ENCODE measurements at places on chromosomes 7 and 10.

DNA sequence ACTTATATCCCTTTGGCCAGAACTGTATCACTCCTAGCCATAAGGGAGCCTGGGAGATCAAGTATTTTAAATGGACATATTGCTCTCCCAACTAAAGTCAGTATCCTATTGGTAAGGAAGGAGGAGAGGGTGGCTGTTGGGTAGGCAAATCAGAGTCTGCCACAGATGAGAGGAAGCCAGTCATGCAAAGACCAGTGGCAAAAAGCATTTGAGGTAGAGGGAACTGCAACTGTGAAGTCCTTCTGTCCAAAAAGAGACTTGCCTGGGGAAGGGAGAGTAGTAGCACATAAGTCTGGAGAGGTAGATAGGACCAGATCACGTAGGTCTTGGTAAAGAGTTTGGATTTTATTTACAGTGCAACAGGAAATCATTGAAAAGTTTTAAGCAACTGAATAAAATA, 8.8 kb upstream of the CCNJ start:
- no peak for DNase-seq

DNA sequence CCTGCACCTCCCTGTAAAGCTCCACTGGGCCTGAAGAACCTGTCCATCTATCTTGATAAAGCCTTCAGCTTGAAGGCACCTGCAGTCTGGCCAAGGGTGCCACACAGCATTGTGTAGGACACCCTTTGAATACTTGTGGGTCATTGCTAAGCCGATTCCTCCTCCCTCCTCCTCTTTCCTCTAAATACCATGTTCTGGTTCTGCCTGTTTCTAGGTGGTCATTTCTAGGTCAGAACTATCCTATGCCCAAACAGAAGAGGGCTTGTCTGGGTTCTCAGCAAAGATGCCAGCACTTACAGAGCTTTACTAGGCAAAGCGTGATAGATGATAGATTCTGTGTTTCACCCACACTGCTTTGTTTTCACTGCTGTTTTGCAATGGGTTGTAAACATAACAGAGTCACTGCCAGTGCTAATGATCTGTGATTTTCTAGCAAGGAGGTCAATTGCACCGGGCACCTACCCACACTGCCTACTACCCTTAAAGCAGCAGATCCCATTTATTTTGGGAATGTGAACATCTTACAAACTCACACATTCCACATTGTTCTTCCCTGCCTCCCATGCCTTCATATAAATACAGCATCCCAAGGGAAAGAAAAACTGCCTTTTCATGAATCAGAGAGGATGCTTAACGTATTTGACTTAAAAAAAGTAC, 279.1 kb upstream of the PITRM1 start:
- no peak for DNase-seq

- no peak for DNase-seq
Measured at GRCh38 chr7:27205325-27206280, 5.7 kb upstream of the HOXA13 start.

GRCh38 chr7:3956949-3957348, 655.9 kb downstream of the SDK1 start:
- DNase-seq: no peak

DNA sequence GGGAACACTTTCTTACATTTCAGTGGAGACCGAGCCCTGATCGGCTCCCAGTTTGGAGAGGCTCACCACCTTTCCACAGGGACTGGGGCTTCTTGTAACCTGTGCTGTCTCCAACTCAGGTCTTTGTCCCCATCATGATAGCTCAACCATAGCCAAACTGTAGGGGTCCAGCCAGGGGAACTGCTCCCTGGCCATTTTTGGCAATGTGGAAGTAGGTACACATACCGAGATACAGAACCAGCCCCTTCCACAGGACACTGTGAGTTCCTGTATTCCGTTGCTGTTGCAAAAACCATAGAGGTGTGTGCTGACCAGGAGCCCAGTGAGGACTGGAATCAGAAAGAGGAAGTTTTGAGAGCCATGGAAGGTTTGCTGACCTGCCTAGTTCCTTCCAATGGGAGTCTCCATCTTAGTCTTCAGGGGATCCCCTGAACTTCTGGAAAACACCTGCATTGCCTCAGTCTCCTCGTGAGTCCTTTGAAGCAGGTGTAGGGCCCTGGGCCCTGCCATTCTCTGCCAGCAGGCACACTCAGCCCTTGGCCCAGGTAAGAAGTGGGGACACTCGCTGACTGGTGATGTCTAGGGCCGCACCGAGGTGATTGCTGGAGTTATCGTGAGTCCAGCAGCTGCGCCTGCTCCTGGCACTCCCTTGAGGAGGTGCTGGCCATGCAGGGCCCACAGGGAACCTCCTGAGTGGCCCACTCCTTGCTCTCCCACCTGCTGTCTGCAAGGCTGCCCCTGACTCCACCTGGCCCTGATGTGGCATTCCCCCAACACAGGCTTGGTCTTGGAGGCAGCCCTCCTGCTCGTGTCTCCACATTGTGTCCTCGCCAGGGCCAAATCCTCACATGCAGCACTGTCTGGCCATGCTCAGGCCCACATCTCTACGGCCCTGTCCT, 11.2 kb downstream of the WDFY4 start:
- DNase-seq: no peak

DNA sequence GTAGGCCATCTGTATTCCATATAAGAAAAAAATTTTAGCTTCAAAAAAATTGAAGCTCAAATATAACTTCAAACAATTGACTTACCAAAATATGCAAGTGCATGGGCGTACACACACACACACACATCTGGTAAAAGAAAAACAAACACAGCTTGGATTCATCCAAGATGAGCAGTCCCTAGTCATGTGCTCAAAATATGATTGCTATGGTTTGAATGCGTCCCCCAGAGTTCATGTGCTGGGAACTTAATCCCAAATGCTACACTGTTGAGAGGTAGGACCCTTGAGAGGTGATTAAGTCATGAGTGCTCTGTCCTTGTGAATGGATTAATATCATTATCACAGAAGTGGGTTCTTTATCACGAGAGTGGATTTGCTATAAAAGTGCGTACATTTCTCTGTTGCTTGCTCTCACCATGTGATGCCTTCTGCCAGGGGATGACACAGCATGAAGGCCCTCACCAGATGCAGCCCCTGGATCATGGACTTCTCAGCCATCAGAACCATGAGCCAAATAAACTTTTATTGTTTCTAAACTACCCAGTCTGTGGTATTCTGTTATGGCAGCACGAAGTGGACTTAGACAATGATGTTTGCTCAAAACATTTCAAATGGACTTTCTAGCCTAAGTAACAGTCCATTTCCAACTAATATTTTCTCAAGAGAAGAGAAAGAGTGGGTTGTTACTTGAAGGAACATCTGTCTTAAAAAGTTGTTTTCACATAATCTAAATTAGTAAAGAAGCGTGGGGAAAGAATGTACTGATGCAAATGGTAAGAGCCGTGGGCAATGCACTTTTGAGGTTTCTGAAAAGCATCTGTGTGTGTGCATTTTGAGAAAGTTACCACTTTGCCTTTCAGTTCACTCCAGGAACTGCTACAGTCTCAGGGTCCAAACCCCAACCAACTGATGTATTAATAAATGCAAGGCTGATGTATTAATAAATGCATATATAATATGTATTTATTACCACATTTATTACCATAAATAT, 15.1 kb upstream of the SVIL start:
- no peak for DNase-seq

GRCh38 chr10:77887631-77888355, 38.8 kb downstream of the DLG5 start:
- DNase-seq: no peak

DNA sequence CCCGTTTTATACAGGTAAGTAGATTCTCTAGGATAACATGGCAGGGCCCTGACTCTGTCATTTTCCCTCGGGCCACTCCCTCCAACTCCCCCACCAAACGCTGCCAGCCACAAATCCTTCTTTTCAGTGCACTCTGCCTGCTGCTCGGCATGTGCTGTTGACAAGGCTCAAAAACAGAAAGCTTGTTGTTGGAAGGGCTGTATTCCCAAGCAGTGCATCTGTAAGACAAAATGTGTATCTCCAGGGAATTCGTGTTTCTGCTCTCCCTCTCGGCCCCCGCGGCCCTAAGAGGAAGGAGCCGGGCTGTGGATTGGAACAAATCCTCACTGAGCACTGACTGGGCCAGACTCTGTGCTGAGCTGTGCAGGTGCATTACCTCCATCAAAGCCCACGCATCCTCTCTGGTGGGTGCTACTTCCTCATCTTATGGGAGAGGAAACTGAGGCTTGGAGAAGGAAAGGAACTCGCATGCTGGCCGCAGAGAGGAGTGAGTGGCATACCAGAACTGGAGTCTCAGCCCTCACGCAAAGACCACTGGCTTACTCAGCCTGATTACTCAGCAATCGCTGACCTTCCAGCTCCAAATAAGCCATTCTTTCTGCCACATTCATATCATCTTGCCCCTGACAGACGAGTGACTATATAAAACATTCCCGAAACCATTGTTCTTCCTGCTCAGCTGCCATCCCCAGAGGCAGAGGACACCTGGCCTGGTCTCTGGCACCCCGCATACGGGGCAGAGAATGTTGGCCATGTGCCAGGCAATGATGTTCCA, 33.5 kb upstream of the ENO4 start:
- no peak for DNase-seq
